ENCODE measurements at places on chromosomes 5 and 9.

DNA sequence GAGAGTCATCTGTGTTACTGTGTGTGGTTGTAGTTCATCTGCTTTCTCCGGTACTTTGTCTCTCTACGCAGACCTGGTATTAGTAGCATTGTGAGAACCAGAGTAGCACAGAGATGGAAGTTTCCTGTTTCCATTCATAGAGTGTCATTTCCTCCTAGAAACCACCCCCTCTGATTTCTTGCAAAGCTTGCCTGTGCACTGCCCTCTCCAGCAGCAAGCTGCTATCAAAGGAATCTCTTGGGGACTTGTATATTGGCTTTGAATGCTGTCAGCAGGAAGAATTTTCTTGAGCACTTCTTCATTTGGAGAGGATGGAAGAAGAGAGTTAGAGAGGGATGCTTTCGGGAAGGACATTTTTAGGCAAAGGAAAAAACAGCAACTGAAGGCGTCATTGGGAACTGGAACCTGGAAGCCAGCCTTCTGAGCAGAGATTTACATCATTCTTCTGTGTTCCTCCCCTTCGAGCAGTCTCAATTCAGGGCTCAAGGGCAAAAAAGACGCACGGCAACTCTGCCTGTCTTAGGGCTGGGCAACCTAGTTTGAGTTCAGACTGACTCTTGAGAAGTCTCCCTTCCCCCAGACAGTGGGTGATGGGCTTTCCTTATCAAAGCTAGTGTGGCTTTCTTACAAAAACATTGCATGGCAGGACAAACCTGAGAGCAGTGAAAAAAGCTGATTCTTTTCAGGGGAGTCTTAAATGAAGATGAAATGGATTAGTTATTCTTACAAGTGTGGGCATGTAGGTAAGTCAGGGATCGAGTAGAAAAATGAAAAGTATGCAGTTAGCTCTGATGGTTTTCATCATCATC is 226.3 kb downstream of the AOPEP start:
- DNase-seq = no peak

DNA sequence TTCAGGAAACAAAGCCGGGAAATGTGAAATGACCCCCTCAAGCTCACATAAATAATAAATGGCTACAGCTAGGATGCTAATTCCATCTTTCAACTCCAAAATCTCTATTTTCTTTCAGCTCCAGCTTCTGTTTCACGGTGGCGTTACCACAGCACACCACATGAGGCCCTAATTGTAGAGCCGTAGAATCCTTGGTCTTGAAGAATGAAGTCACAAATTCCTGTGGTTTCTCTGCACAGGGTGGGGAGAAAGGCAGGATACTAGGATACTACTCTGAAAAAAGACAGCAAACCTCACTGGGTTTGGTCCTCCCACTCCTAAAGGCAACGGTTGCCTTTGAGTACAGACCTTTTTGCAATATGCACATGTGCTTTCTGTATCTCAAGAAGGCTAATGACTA is 13.9 kb upstream of the RARS1 start:
- DNase-seq = no peak

GRCh38 chr9:136762221-136762691 is 2.1 kb downstream of the LCN15 start:
- DNase-seq = no peak

- DNase-seq = no peak
Observed at GRCh38 chr9:83339435-83339834, 198.8 kb downstream of the FRMD3 start.
